Osteoblast (primary cell): ENCODE measurements at places on chromosomes 2 and 18. TPM values are rescaled to one million over a fixed set of nuclear protein-coding genes. Genes with fewer than 3 reads are reported as not detected.

DNA sequence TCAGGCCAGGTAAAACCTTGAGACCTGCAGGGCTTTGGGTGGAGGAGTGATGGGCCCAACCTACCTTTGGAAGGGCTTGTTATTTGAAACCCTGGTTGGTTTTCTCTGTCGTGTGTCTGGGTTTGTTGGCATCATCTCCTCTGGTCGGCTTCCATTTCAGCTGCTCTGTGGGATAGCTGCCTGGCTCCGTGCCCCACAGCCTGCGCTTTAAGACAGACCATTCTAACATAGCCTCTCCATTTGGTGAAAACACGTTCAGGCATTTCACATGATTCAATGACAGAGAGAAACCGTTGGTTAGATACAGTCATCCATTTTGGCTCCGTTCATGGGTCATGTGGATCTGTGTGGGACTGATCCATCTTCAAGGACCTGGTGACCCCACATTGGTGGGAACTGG, 37.0 kb upstream of the LYPD6B start:
- no peak for DNase-seq

GRCh38 chr2:46167406-46167805, 129.8 kb upstream of the EPAS1 start:
- DNase-seq: peak; percentile 62

- DNase-seq: no peak
These were observed 24.0 kb downstream of the MAIP1 start for GRCh38 chr2:199979398-199979797.

DNA sequence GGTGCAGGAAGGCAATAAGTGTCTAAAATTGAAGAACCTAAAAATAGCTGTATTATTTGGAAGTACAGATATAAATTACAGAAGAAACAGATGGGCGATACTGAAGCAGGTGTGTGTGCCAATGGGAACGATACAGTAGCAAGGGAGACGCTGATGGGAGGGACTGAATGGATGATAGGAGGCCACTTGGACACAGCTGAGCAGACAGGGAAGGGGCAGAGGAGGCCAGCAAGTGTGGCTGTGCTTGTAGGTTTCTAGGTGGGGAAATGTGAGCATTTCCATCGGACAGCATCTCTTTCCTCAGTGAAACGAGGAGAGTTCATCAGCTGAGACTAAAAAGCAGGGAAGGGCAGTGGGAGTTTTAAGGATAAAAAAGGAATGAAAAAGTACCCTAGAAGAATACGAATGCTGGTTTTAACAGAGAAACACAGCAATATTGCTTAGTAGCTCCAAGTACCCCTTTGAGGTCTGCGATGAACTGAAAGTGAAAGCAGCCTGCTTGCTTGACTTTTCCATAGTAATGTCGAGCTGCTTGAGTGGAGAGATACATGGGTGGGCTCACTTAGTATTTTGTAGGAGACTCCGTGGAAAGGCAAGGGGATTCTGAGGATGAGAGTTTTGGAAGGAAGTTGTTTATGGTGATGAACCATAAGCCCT, 91.7 kb upstream of the EPC2 start:
- peak; percentile 78 for DNase-seq

Gene SFT2D3
- total RNA-seq: 5.8 and 6.5 TPM in 2 replicates

Gene ZEB2
- 119 and 128 TPM in 2 replicates for total RNA-seq
